ENCODE measurements at places on chromosomes 13 and 19.
A peak's percentile ranks its signal among the peaks of the same experiment; 100 is the strongest.

DNA sequence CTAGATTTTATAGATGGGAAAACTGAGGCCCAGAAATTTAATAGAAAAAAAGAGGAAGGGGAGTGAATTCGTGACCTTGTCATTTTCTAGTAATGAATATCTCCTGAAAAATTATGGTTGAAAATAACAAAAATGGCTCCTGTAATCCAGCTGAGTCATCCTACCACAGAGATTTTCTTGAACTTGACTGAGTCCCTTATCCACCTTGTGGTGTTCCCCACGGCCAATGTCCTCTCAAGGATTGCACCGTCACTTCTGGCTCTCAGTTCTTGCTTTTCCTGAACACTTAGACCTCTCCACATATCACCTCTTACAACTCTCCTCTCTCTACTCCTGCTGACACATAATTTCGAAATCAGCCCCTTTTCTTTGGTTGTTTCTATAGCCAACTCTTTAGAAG is 1.2 kb upstream of the KATNAL1 start:
- DNase-seq = no peak

DNA sequence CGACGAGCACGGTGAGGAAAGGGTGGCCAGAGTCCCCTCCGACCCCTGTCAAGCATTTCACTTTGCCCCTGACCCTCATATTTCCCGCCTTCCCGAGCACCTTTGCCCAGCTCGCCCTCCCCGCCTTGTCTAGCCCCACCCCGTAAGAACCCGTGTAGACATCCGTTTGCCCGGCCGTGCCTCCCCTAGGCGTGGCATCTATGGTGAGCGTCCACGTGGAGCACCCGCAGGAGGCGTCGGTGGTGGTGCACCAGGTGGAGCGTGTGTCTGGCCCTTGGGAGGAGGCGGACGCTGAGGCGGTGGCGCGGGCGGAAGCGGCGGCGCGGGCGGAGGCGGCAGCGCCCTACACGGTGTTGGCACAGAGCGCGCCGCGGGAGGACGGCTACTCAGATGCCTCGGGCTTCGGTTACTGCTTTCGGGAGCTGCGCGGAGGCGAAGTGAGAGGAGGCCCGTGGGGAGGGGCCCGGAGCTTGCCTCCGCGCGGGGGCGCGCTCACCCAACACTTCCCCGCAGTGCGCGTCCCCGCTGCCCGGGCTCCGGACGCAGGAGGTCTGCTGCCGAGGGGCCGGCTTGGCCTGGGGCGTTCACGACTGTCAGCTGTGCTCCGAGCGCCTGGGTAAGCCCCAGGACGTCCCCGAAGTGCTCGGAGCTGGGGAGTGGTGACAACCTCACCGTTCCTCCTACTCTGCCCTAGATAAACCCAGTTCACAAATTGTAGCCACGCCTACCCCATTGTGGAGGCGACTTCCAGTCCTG is 4.2 kb downstream of the LTBP4 start:
- DNase-seq = peak; percentile 39

- DNase-seq = no peak
Observed at GRCh38 chr13:25864116-25864515, 187.7 kb downstream of the SHISA2 start.

- DNase-seq = no peak
Observed at GRCh38 chr19:48403606-48404005, 10.1 kb downstream of the GRIN2D start.

DNA sequence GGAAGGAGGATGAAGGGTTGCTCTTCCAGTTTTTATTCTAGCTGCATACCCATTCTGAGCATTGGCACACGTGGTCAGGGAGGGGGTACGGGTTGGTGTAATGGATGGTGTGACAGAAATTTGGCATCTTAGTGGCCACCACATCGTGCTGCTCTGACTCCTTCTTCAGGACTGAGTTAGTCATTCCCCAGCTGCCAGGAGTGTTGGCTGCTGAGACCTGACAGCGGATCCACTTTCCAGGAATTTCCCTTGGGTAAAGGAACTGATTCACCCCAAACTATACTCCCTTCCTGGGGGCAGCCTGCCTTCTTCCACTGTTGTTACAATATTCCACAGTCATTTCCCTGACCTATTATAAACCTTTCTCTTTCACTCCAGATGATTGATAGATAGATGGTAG is 595.5 kb upstream of the KLHL1 start:
- no peak for DNase-seq

DNA sequence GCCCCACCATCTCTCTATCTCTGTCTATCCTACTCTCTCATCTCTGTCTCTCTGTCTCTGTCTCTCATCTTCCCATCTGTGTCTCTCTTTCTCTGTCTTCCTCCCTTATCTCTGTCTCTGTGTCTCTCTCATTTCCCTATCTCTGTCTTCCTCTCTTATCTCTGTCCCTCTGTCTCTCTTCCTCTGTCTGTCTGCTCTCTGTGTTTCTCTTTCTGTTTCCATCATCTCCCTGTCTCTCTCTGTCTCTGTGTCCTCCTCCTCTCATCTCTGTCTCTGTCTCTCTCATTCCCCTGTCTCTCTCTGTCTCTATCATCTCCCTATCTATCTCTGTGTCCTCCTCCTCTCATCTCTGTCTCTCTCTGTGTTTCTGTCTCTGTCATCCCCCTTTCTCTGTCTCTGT is 1.6 kb upstream of the EBI3 start:
- no peak for DNase-seq

DNA sequence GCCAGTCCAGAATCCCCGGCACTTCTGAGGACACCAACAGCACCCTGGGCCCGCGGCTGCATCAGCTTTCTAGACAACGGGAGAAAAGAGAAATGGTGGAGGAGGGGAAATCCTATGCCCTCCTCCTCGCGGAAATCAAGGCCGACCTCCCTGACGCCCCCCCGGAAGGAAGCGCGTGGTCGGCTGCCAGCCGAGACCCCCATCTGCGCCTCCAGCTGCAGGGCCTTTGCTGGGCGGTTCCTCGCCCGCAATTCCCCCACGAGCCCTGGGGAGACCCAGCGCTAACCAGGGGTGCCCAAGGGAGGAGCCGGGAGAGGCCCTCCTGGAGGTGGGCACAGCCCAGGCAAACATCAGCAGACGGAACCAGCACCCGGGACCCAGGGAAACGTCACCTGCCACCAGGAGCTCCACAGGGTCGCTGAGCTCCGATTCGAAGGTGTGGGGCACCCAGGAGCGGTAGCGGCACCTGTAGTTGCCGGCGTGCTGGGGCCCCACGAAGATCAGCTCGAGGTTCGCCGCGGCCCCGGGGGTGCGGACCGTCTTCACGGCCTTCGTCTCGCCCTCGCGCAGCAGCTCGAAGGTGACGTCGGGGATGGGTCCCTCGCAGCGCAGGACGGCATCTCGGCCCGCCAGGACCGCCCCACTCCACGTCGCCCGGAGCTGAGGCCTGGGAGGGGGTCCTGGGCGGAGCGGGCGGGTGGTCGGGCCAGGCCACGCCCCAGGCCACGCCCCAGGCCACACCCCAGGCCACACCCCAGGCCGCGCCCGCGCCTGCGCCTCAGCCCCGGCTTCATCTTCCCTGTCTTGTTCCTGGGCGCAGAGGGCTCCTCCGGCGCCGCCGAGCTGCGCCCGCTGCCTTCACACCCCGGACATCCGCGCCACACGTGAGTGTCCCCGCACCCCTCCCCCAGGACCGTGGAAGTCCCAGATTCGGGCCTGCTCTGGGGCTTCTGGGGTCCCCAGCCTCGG is 6.0 kb downstream of the A1BG start:
- peak; percentile 39 for DNase-seq

GRCh38 chr19:1164684-1165531 is 9.2 kb downstream of the SBNO2 start:
- DNase-seq = no peak

DNA sequence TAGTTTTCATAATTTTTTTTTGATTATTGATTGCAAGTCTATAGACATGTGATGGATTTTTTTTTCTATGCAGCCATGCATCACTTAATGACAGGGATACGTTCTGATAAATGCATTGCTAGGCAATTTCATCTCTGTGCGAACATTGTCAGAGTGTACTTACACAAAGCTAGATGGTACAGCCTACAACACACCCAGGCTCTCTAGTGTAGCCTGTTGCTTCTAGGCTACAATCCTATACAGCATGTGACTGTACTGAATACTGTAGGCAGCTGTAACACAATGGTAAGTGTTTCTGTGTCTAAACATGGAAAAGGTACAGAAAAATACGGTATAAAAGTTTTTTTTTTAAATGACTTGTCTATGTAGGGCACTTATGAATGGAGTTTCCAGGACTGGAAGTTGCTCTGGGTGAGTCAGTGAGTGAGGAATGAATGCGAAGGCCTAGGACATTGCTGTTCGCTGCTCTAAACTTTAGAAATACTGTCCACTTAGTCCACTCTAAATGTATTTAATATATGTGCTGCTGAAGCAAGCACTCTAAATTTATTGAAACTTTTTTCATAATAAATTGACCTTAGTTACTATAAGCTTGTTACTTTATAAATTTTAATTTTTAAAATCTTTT is 20.3 kb downstream of the SPATA13 start:
- no peak for DNase-seq

- no peak for DNase-seq
Observed at GRCh38 chr13:63433546-63434150, 2018.0 kb upstream of the PCDH20 start.

DNA sequence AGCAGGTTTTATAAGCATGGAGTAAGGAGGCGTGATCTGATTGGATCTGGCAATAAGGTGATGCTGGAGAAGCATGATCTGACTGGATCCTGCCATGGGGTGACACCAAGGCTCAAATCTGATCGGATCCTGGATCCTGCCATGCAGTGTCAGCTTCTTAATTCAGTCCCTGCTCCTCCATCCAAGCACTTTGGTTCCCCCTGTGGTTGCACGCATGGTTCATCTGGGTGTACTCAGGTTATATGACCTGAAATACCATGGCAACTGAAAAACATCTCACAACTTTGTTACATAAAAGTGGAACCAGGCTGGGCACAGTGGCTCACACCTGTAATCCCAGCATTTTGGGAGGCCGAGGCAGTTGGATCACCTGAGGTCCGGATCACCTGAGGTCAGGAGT is 17.6 kb upstream of the KLK4 start:
- DNase-seq = no peak

GRCh38 chr13:108828086-108828815 is 198.8 kb downstream of the MYO16 start:
- no peak for DNase-seq

DNA sequence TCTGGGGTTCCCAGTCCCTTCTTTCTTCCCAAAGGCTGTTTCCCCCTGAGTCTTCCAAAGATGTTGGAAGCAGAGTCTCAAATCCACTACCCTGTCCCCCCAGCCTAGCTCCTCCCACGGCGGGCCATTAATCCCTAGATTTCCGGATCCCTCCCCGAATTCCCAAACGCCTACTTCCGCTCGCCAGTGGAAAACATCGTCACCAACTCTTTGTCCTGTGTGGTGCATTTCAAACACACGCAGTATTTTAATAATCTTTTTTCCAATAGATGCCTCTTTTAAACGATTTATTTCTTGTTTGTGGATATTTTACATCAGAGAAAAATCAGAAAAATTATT is 610 bp downstream of the ZNF791 start:
- DNase-seq = no peak

DNA sequence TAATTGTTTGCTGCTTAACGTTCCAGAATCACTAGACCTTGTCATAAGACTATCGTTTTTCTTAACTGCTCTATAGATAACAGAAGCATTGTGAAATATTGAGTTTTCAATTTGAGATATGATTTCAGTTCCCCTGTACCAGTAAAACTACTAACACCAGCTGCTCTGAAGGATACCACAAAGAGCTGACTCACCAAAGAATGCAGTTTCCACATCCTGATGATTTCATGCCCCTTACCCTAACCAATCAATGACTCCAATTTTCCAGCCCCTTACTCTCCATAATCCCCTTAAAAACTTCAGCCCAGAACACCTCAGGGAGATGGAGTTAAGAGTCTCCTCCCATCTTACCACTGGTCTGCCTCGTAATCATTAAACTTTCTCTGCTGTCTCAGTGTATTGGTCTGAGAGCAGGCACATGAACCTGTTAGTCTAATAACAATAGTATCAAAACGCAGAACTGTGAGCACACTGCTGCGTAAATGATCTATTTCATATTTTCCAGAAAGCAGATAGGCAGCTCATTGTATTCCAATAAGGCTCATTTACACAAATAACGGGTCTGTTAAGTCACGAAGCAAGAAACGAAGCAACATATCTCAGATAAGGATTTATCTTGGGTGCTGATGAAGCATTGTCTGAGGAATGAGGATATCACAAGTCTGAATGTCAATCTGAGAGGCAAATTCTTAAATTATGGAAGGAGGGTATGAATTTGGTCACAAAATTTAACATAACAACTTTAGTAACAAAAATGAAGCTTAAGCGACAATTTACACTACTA is 14.1 kb upstream of the CCNA1 start:
- DNase-seq = no peak

GRCh38 chr13:110250258-110250891 is 56.6 kb downstream of the COL4A1 start:
- DNase-seq = no peak

GRCh38 chr13:38498271-38498670 is 148.6 kb downstream of the UFM1 start:
- no peak for DNase-seq

- DNase-seq = no peak
Observed at GRCh38 chr13:64206430-64207225, 2791.0 kb upstream of the PCDH20 start.

DNA sequence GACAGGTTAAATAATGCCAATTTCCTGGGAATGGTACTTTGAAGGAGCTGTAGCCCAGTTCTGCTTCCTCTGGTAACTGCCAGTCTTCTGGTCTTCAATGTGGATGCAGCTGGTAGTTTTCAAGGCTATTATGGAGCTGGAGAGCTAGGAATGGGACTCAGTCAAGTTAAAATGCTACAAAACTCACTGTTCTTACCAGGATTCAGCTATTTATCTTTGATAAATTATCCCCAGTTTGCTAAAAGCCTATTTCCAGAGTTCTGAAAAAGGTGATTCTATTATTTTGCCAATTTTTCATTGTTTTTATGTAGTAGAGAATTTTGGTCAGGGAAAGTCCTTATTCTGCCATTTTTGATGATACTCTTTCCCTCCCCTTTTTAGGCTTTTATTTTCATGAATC is 40.7 kb downstream of the GARRE1 start:
- DNase-seq = no peak

- no peak for DNase-seq
Observed at GRCh38 chr13:35157143-35157755, 215.2 kb downstream of the NBEA start.

DNA sequence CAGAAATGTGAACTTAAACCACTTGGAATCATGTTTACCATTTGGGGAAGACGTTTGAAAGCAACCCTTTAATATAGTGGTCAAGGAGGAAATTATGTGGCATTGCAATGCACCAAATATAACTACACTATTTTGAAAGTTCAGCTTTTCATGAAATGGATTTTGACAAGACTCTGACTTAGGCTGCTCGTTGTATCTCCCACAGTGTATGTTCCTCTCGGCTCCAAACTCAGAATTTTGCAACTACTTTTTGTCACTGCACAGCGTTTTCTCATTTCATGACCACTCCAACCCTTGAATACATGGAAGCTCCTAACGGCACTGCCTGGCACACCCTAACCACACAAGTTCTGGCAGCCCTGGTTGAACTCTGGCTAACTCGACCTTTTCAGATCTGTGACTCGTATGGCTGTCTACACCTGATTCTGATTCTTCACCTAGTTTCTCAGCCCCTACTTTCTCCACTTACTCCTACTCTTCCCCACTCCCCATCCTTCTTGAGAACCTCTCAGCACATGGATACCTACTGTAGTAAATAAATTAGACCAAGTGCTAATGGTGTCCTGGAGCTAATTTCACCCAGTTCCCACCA is 7.0 kb upstream of the POMP start:
- no peak for DNase-seq

- no peak for DNase-seq
Observed at GRCh38 chr19:16945364-16945714, 56.5 kb downstream of the F2RL3 start.
